GM13977 (cell line): ENCODE measurements at places on chromosomes 7 and 10.
A peak's percentile ranks its signal among the peaks of the same experiment; 100 is the strongest.

DNA sequence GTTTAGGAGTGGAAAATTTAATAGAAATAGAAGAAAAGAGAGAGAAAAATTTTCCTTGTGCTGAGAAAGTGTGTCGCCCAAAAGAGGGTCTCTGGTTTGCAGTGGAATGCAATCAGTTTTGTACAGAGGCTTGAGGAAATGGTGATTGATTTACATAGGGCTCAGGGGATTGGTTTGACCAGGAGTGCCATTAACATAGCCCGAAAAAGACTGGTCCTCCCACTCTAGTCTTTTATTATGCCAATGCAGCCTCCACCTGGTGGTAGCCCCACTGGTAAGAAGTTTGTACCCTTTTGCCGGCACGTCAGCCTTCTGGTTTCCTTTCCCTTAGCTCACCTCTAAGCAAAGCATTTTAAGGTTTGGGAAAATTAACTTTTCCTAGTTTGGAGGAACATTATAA lies 885.3 kb downstream of the XPNPEP1 start:
- no peak for DNase-seq

GRCh38 chr7:42742318-42742717 lies 169.6 kb downstream of the C7orf25 start:
- DNase-seq: no peak

- DNase-seq: no peak
These were observed 14.8 kb downstream of the CPA5 start for GRCh38 chr7:130359276-130359857.

GRCh38 chr7:36051501-36051900 lies 101.6 kb upstream of the EEPD1 start:
- DNase-seq: no peak

GRCh38 chr7:28136420-28136819 lies 44.2 kb downstream of the JAZF1 start:
- DNase-seq: no peak

DNA sequence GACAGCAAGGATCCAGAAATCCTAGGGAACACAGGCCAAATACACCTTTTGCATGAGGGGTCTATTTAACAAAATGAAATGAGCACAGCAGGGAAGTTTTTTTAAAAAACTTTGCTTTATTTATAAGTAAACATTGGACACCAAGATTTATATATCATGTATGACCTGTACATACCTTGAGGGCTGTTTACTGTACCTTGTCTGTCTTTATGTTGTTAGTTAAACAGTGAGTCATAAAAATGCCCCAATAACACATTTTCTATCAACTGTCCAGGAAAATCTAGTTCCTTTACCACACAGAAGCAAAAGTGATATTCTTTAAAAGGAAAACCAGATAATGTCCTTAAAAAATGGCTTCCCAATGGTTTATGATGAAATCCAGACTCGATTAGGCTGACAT lies 45.1 kb upstream of the AGR3 start:
- no peak for DNase-seq

DNA sequence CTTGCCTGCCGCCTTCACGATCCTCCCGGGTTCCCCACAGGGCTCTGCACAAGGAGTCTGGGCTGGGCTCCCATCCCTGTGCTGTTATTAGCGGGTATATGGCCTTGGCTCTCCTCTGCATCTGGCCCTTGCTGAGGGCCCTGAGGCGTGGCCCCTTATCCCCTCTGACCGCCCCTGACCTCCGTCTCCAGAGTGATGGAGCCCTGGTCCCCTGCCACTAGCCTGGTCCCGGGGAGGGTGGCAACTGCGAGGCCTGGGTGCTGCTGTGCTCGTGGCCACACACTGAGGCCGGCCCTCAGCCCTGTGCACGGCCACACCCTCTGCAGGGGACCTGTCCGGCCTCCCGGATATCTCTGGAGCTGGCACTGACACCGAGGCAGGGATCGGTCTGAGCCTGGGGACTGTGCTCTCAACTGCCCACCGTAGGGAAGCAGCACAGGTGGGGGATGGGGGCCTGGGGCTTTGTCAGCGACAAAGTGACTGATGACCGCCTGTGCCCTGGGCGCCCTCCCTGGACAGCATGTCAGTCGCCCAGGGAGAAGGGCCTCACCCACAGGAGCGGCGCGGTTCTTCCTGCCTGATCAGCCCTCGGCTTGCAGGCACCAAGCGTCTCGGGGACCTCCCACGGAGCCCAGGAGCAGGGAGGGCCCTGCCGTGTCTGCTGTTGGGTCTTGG lies 72.4 kb downstream of the NKX6-2 start:
- no peak for DNase-seq

DNA sequence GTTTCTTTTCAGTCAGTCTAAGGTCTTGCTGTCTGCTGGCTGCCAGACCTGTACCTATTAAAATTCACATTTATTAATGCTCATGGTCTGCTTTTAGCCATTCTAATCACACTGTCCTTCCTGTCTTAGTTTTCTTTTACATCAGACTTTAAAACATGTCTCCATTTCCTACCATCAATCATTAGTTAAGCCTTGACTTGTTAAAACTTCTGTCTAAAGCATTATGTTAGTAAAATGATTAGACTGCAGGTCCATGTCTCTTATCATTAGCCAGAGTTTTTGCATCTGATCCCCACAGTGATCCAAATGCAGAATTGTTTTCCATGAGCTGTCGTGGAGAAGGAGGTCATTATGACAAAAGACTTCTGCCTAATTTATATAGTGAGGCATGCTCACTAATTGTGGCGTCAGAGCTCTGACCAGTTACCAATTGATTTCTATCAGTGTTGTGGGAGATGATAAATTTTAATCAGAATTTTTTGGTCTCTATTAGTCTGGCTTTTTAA lies 226.5 kb downstream of the DKK1 start:
- no peak for DNase-seq

DNA sequence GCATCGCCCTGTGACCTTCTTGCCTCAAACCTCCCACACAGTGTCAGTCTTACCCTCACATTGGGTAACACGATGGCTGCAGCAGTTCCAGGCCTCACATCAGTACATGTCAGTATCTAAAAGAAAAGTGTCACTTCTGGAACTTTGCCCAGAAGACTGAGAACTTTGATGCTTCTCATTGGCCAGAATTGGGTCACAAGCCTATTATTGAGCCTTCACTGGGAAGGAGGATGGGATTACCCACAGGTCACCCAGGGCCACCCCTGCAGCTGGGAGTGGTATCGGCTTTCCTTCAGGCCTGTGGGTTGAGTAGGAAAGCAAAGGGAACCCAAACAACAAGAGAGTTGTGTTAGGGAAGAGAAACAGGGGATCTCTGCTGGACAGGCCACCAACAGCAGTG lies 111.5 kb downstream of the NPY start:
- no peak for DNase-seq

GRCh38 chr7:12964836-12965235 lies 277.4 kb downstream of the ARL4A start:
- no peak for DNase-seq

GRCh38 chr7:75638594-75639070 lies 100.1 kb downstream of the HIP1 start:
- DNase-seq: peak; percentile 38

DNA sequence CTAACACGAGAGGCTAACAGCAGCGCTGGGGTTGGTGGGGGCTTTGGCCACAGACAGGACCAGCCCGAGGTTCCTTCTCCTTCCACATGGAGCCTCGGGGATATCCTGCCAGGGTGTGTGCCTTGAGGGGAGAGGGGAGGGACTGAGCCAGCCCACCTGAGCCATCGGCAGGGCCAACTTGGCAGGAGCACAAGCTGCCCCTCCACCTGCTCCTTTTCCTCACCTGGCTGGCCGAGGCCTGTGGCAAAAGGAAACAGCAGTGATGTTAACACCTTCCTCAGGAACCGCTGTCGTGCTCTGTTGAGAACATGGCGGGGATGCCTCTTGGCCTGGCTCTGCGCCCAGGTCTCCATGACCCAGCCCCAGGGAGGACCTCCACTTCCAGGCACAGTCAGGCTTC lies 255.1 kb upstream of the PPP2R2D start:
- DNase-seq: no peak

- no peak for DNase-seq
These were observed 103.9 kb downstream of the RAPGEF5 start for GRCh38 chr7:22252936-22253536.

DNA sequence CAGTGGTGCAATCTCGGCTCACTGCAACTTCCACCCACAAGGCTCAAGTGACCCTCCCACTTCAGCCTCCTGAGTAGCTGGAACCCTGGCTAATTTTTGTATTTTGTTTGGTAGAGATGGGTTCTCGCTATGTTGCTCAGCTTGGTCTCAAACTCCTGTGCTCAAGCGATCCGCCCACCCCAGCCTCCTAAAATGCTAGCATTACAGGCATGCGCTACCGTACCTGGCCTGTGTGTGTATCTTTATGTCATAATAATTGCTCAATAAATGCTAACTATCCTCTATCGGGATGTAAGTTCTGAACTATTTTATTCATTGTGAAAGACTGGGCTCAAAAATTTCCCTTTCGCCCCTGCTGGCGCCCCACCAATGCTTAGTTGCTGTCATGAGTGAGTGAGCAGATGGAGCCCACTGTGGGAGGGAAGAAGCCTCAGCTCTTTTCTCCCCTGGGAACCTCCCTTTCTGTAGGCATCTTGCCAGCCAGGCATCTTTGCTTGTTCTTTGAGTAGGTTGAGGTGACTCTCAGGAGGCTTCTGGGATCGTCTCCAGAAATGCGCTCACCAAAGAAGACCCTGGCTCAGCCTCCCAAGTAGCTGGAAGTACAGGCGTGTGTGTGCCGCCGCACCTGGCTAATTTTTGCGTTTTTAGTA lies 38.3 kb downstream of the CAMK1D start:
- no peak for DNase-seq

DNA sequence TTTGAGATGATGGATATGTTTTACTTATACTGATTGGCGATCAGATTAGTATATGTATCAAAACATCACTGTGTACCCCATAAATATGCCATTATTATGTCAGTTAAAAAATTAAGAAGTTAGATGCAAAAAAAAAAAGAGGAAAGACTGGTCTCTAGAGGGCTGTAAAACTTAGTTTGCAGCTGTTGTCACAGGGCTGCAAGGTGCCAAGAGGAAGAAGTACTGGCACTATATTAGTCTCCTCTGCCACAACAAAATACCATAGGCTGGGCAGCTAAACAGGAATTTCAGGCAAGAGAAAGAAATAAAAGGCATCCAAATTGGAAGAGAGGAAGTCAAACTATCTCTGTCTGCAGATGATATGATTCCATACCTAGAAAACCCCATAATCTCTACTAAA lies 177.8 kb upstream of the PLPP4 start:
- no peak for DNase-seq

DNA sequence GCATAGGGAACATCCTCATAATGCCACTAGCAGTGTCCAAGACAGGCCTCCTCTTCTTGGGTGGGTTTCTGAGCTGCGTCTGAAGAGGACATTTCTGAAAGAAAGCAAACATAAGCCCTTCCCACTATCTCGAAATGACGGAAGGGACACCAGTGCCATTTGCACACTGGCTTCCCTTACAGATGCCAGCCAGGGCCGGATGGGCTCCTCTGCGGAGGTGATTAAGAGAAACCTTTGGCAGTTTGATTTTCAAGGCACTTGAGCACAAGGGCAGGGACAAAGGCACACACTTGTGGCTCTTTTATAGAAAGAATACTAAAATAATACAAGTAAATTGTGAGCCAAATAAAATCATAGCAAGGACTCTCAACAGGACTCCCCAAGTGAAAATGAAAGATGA lies 106.6 kb upstream of the CELF2 start:
- DNase-seq: no peak

DNA sequence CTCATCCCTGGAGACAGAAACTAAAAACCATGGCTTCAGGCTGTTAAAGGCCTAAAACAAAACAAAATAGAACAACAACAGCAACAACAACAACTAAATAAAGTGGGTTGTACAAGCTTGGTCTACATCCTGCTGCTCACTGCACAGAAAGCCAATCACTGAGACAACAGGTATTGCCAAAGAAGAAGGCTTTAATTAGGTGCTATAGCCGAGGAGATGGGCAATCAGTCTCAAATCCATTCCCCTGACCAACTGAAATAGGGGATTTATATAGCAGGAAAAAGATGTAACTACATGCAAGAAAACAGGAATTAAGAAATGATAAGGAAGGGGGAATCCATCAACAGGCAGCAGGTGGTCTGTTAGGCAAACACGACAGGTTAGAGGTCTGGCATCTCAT lies 22.4 kb upstream of the NUB1 start:
- no peak for DNase-seq

- no peak for DNase-seq
These were observed 393.6 kb upstream of the GALNT17 start for GRCh38 chr7:70738151-70738885.

DNA sequence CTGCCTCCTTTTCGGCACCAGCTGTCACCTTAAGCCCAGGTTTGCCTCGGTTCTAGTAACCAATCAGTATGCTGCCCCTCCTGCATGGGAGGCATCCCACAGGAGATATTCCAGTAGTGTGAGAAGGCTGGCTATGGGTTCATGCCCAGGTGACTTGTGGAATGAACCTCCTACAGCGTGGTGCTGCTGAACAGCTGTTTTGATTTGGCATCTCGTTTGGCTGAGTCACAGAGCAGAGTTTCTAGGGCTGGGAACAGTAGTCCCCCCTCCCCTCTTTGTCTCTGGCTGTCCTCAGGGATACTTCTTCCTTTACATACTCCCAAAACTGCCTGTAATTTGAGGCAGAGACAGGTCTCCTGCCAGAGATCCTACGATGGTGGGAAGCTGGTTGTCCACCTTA lies 16.1 kb downstream of the R3HCC1L start:
- DNase-seq: no peak

DNA sequence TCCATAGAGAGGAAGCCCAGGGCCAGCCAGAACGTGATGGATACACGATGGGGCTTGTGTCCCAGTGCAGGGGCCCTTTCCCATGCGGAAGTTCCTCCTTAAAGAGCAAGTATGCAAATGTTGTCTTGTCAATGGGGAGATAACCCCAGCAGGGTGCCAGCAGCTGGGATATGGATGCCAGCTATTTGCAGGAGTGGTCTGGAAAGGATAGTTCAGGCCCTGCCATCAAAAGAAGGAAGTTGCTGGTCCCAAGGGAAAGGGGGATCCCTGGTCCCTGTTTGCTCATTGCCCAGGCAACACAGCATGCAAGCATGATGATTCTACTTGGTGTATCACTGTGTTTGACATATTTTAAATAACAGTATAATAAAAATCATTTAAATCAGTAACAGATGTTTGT lies 73.1 kb upstream of the HECW1 start:
- DNase-seq: no peak

GRCh38 chr7:132842478-132842877 lies 239.4 kb downstream of the CHCHD3 start:
- DNase-seq: no peak

DNA sequence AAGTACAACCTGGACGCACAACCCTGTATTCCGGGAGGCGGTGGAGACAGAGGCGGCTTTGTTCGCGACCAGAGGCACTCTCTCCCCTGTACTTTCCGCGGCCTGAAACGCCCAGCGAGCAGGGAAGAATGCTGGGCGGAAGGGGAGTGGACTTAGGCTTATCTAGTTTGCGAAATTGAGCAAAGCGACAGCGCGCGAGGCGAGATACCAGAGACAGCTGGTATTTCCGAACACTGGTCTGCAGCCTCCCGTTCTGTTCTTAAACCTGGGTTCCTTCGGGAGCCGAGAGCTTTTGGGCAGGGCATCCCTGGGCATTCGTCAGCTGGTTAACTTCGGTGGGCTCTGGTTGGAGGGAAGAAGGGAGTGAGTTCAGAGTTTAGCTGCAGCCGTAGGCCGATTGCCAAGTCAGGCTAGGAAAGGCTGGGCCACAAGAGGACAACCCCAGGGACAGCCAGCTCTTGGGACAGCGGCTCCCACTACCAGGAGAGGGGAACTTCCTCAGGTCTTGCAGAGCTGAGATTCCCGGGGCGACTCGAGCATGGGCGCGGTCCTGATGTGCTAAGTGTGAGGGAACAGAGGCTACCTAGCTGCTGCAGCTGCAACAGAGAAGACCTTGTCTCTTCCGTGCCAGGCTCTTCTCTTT lies 3.9 kb downstream of the HMX3 start:
- DNase-seq: peak; percentile 49

- DNase-seq: no peak
These were observed 45.4 kb downstream of the FAM53B start for GRCh38 chr10:124698545-124699469.
